Activated CD4-positive, alpha-beta T cell treated with anti-CD3 and anti-CD28 coated beads, Interleukin-2, Interleukin-4, amounts not matched to agents 100 ng/mL and 50 ng/mL, durations not matched to agents 16 hours and 8 hours (primary cell): ENCODE measurements at places on chromosomes 2 and 18.
A peak's percentile ranks its signal among the peaks of the same experiment; 100 is the strongest.

GRCh38 chr18:3664563-3665178 is 214.7 kb downstream of the TGIF1 start:
- DNase-seq = no peak

- no peak for DNase-seq
These were observed at the start of gene LAMA1 for GRCh38 chr18:7117390-7118355. Gene LAMA1, minus strand, starts transcription at chr18:7117797. Its CDS starts 77 bp downstream, at chr18:7117720.

GRCh38 chr2:2798337-2798736 is 467.3 kb upstream of the MYT1L start:
- no peak for DNase-seq

DNA sequence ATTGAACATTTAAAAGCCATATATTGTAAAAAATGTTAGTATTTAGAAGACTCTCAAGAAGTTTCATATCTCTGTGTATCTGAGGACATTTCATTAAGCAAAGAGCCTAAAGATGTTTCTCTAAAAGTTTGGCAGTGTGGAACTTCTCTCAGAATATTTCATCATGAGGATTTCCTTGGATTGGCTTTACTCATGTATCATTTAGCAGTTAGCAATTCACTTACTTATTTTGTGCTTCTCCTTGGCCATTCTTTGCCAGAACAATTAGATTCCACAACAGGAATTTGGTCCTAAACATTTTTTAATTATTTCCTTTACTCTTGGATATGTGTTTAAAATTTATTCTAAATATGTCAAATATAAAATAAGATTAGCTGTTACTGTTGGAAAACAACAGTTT is 345.0 kb upstream of the LRRTM4 start:
- DNase-seq = no peak

GRCh38 chr2:208064220-208064961 is 39.1 kb upstream of the PLEKHM3 start:
- DNase-seq = no peak

DNA sequence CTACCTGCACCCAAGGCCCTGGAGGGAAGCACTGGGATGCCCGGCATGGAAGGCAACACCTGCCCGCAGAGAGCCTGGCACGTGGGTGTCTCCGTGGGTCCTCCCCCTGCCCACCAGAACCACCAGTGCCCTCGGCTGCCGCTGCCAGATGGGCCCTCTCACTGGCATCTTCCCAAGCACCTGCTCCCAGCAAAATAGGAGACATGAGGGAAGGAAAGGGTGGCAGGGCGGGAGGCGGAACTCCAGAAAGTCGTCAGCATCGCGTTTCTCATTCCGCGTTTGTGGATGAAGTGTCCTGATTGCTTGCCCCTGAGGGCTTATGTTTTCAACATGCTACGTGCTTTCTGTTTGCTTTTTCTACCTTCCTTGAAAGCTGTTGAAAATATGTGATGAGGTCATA is 8.8 kb upstream of the SNTG2 start:
- no peak for DNase-seq

DNA sequence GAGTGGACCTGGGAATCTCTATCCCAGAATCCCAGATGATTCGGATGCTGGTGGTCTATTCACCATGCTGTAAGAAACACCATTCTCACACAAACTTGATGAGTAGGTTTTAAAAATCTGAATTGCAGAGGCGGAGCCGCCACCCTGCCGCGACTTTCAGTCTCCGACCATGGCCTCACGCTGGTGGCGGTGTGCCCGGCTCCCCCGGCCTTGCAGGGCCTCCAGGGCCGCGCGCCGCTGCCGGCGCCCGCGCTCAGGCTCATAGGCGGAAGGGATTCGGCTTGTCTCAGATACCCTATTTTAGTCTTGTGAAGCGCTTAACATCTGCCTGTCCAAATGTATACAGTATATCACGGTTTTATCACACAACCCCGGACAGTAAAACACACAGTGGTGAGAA is 2.6 kb upstream of the PPM1B start:
- no peak for DNase-seq

- DNase-seq = no peak
These were observed 91.8 kb downstream of the ACVR1 start for GRCh38 chr2:157784169-157784822.

GRCh38 chr18:55509631-55510324 is 78.2 kb downstream of the TCF4 start:
- no peak for DNase-seq

- no peak for DNase-seq
These were observed 65.2 kb downstream of the COPS8 start for GRCh38 chr2:237150831-237151375.

DNA sequence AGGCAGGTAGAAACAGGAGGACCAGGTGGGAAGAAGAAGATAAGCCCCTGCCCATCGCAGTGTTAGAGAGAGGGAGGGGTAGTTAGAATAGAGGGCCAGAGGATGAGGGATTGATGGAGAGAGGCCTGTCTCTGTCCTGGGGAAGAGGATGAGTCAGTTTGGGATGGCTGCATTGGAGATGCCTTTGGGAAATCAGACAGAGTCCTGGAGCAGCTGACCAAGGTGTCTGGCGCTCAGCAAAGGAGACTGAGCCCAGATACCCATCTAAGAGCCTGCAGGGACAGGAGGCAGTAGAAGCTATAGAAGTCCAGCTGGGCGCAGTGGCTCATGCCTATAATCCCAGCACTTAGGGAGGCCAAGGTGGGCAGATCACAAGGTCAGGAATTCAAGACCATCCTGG is 177.8 kb upstream of the HAAO start:
- DNase-seq = no peak

- no peak for DNase-seq
These were observed 35.6 kb upstream of the NRP2 start for GRCh38 chr2:205646680-205647079.

GRCh38 chr2:204966245-204966644 is 421.0 kb downstream of the PARD3B start:
- no peak for DNase-seq

DNA sequence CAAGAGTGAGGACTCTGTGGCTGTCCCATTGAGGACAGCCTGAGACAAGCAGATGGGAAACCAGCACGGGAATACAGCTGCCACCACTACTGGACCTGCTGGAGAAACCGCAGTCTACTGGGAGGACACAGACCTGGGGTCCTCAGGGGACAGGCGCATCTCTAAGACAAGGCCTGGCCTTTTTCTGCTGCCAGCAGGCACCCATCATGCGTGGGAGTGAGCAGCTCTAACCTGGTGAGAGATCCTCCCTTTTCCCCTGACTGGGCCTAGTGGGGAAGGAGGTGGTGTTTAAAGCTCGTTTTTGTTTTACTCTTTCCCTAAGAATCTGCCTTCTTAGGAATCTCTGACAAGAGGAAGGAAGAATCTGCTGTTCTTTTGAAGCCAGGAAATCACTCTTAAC is 36.6 kb downstream of the CYRIA start:
- no peak for DNase-seq

DNA sequence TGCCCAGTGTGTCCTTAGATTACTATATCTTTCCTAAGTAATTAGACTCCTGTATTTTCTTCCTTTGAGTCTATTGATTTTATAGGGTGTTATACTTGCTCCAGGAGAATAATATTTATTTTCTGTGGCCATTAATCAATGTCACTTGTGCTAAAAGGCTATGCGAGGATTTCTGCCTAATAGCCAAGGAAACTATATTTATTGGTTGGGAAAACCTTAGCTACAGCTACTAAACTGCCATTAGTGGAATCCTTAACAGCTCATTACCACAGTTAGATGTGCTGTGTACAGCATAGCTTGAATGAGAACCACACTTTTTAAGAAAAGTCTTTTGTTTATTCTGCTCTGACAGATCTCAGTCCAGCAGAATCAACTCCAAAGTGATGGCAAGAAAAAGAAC is 537.3 kb downstream of the ERBB4 start:
- DNase-seq = no peak

DNA sequence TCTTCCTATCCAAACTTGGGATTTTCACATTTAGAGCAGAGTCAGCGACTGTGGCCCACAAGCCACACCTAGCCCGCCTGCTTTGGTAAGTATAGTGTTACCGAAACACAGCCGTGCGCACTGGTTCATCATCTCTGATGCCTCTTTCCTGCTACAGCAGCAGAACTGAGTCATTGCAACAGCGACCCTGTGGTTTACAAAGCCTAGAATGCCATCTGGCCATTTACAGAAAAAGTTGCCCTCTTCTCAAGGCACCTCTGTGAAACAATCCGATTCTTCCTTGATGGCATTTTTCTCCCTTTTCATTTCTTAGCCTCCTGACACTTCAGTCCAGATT is 10.7 kb upstream of the IAH1 start:
- peak; percentile 64 for DNase-seq

GRCh38 chr2:108593547-108594098 is 59.4 kb downstream of the LIMS1 start:
- DNase-seq = no peak

GRCh38 chr2:166285215-166285614 is 90.5 kb downstream of the SCN9A start:
- no peak for DNase-seq

DNA sequence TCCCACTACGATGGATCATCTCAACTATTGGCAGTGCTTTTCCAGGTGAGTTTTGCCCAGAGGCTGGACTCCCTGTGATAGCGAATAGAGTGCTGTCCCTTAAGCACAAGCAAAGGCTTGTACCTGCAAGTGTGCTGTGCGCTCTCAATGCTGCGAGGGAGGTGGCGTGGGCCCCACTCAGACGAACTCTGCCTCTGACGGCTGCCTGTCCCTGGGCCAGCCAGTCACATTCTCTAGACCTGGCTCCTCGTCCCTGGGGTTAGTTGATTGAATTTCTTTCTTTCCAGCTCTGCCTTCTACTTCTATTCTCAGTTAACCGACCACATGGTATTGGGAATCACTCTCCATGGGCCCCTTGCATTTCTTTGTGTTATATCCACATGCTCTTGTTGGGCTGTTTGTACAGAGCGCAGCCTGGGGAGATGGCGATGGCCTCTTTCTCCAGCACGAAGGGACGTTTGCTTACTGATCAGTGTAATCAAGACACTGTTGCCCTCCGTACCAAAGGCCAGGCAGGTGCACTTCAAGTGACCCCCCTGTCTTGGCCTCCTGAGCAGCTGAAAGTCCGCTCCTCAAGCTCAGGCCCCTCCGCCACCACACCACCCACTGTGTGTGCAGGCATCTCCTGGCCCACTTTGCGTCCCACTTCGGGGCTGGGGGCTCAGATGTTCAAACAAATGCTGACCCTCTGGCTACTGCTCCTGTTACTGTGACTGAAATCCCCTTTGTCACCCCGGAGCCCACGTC is 151.3 kb downstream of the ZNF236 start:
- DNase-seq = no peak

DNA sequence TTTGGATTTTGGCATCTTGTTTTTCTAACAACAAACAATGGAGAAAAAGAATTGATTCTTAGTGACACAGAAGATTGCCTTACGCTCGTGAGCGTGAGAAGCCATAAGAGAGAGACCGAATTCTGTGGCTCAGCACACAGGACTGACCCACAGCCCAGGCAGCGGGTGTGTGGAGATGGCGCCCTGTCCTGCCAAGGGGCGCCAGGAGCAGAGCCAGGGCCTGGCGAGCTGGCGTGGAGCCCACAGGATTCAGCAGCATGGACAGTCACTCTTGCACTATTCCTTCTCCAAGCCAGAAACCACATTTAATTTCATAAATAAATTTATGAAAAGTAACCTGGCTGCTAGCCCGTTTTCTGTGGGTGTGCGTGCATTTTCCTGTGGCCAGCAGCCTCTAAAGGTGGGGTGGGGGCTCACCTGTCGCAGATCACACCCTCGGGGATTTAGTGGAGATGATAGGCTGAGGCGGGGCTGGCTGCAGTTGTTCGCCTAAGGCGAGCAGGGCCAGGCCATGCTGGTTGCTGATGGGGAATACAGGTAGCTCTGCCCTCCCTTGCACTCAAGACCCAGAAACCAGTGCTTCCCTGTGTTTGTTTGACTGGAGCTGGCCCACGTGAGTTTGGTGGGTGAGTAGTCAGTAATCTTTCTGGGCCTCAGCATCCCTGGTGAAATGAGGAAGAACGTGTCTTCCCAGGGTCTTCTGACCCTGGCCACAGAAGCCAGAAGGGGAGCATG is 46.2 kb downstream of the FAM168B start:
- no peak for DNase-seq

DNA sequence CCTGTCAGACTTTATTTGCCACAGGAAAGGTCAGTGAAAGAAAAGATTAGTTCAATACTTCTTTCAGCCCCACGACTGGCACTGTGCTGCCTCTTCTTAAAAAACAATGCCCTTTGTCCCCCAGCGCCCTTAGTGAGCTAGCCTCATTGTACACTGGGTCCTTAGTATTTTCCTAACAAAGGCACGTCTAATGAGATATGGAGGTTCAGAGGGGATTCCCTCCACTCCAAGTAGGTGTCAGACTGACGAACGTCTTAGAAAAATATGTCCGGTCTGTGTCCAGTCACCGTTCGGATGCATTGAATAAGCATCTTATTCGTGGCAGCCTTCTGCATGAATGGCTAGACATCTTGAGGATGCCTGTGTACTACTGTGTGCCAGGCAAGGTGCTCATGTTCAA is 1.1 kb downstream of the FECH start:
- no peak for DNase-seq

DNA sequence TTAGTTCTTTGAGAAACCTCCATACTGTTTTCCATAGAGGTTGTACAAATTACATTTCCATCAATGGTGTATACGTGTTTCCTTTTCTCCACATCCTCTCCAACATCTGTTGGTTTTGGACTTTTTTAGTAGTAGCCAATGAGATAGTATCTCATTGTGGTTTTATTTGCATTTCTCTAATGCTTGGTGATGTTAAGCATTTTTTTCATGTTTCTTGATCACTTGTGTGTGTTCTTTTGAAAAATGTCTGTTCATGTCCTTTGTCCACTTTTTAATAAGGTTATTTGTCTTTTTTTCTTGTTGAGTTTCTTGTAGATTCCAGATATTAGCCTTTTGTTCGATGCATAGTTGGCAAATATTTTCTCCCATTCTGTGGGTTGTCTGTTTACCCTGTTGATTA is 392.3 kb upstream of the ZEB2 start:
- no peak for DNase-seq

DNA sequence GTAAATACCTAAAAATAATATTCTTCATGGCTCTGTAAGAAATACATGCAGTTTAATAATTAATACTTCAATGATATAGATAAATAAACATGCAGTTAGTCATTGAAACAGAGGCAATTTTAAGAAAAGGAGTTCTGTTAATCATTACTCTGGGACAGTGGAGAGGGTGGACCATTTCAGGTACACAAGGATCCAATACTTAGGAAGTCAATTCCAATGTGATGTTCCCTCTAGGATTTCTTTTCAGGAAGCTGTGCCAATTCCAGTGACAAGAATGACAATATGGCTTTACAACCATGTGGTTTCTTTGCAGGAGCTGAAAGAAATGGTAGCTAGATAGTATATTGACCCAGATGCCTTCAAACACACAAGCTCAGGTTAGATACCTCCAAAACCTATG is 175.8 kb upstream of the NETO1 start:
- DNase-seq = no peak
